Dermis microvascular lymphatic vessel endothelial cell (primary cell): ENCODE measurements at places on chromosomes 3 and 15. TPM values are rescaled to one million over a fixed set of nuclear protein-coding genes. Genes with fewer than 3 reads are reported as not detected.

FGF7 gene
- total RNA-seq, result not detected in 2 replicates

- DNase-seq, result no peak
These were observed 10.9 kb upstream of the RFT1 start for GRCh38 chr3:53140847-53141845.

GRCh38 chr15:25708391-25708790 is 154.7 kb downstream of the ATP10A start:
- no peak for DNase-seq

DNA sequence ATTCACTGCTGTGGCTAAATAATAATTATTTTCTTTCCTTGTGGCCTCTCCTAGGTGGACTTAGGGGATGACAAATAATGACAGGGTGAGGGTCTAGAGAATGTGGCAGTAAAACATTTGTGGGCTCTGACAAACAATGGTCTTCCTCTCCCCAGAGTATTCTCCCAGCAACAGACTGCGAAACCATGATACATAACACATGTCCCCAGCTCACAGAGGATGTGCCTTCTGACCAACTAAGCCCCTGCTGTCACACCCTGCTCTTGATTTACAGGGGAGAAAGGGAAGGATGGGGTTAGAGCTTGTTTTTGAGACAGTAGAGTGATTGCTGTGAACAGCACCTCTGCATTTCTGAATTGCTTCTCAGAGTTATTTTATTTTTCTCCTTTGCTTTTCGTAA is 116.6 kb upstream of the CTDSPL start:
- DNase-seq, result no peak
